ENCODE measurements at places on chromosomes 12 and 14.

- DNase-seq = no peak
Measured at GRCh38 chr12:93103154-93103553, 174.1 kb upstream of the EEA1 start.

- DNase-seq = no peak
Measured at GRCh38 chr12:107906707-107907106, 132.2 kb downstream of the ASCL4 start.

DNA sequence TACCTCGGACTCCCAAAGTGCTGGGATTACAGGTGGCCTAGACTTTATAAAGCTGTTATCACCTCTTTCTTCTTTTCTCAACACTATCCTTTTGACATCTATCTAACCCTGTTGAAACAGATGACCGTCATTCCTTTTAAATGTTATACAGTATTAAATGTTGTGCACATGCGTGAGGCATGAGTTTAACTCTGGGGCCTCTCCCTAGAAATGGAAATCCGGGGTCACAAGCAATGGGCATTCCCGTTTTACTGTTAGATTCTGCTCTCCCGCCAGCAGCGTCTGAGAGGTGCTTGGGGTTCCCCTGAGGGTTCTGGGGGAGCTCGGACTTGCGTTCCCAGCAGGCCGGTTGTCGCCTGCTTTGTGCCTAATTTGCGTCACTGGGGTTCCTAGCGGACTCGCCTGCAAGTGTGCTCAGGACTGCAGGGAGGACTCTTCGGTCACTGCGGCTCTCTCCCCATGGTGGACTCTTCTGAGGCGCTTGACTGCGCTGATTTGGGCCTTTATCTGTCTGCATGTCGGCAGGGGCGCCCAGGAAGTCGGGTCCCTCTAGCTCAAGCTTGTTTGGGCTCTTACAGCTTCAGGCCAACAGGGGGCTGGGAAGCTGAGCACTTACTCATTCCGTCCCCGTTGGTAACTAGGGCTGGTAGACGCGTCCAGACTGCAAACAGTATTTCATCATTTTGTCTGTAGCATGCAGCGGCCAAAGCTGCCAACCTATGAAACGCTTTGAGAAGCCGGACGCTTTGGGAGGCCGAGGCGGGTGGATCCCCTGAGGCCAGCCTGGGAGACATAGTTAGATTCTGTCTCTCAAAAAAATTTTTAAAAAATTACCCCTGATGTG lies 1.2 kb upstream of the RAN start:
- DNase-seq = no peak

- DNase-seq = no peak
Measured at GRCh38 chr12:108543652-108544051, 17.3 kb downstream of the SART3 start.

DNA sequence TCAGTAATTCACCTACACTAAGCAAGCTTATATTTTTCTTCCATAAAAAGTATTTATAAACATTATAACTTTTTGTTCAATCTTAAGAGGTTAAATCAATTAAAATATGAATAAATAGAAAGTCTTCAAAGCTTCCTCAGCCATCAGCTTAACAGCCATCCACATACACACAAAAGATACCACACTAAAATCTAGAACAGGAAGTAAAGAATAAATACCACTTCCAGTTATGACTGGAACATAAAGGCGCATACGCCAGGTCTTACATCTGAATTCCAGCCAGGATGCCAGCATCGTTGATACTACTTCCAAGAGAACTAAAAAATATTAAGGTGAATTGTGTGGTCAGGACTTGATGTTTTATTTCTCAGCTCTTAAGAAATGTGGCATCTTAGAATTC lies 17.0 kb downstream of the SIX1 start:
- no peak for DNase-seq

DNA sequence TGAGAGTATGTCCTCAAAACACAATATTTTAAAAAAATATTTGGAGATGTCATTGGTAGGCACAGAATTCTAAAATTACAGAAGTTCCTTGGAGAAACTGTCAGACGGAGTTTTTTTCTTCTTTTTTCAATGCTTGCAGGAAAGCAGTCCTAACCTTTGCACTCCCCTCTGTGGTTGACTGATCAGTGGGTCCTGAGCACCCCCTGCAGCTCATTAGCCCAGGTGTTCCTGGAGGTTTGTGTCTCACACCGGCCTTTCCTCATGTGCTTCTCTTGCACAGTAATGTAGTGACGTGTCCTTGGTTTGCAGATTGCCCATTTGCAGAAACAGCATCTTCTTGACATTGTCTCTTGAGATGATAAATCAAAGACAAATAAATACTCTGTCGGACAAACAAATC lies 513.0 kb downstream of the TMEM121 start:
- no peak for DNase-seq

DNA sequence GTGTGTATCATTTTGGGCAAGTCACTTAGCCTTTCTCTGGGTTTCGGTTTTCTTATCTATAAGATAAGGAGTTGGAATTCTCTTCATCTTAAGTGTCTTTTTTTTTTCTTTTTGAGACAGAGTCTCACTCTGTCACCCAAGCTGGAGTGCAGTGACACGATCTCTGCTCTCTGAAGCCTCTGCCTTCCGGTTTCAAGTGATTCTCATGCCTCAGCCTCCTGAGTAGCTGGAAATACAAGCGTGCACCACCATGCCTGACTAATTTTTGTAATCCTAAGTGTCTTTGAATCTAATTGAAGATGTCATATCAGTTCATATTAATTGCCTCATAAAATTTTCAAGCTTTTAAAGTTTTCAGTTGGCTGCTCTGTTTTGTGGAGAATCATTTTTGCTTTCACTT lies 4.0 kb downstream of the SRGAP1 start:
- no peak for DNase-seq

GRCh38 chr14:96736439-96736838 lies 60.7 kb upstream of the VRK1 start:
- DNase-seq = no peak

GRCh38 chr12:120136093-120136770 lies 19.7 kb upstream of the RAB35 start:
- no peak for DNase-seq

GRCh38 chr14:55699131-55700057 lies 119.4 kb downstream of the KTN1 start:
- DNase-seq = no peak

GRCh38 chr12:120234643-120235368 lies 30.7 kb downstream of the PXN start:
- DNase-seq = no peak

- DNase-seq = no peak
Measured at GRCh38 chr12:131682510-131682895, 28.4 kb upstream of the SFSWAP start.

DNA sequence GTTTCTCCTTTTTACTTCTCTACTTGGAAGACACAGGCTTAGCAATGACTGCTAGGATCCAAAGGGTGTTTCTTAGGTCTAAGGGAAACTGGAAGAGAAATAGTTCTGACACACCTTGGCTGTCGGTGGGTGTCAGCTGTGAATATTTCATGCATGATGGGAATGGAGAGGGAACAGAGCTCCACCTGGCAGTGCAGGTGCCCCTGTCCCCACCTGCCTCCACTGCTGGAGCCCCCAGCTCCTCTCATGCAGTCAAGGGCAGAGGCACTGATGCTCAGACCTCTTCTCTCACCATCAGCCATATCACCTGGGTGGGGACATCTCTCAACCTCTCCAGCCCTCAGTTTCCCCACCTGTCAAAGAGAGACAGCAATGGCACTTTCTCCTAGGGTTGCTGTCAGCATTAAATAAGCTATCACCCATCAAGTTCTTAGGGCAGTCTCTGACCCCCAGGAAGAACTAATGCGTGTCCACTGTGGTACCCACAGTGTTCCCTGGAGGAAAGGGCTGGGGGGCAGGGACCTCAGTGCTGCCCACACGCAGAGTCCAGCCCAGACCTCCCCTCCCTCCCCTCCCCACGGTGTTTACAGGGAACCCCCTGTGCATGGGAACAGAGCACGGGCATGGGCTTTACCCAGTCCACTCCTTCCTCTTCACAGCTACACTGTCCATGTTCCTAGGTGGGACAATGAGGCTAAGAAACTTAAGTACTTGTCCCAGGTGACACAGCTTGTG lies 69.1 kb downstream of the C14orf132 start:
- no peak for DNase-seq
